ENCODE measurements at places on chromosomes 2 and 18.
A peak's percentile ranks its signal among the peaks of the same experiment; 100 is the strongest.

DNA sequence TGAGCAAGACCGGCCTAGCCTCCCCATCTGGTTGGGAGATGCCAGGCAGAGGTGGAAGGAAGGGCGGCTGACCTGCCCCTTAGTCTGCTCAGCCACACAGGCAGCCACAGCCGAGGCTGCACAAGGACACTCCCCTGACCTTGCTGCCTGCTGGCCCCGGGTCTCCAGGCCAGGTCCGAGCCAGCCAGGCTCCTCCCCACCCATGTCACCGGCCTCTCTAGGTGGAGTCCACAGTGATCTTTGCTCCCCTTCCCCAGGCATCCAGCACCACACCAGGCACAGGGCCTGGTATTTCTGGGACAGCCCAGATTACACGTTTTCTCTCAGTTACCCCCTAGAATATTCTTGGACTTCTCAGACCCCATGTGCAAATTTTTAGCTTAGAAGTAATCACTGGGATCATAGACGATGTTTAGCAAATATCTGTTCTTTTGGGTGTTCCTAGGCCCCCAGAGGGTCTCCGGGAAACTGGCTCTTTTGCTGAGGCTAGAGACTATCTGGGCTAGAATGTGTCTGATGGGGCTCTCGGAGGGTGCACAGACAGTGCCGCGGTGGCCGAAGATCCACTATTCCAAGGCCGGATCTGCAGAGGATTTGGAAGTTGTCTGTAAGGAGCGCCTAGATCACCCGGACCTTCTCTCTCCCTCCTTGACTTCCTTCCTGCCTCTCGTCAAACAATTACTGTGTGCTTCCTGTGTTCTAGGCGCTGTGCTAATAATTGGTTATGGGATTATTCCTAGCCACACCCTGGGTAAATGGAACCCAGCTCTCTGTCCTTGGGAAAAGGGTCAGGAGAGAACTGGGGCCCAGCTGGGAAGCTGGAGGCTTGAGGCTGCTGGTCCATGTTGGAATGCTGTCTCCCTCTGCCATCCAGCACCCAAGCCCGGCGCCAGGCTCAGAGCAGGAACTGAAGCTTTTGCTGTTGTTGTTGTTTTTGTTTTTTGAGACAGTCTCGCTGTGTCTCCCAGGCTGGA lies 46.9 kb downstream of the ODC1 start:
- no peak for DNase-seq

DNA sequence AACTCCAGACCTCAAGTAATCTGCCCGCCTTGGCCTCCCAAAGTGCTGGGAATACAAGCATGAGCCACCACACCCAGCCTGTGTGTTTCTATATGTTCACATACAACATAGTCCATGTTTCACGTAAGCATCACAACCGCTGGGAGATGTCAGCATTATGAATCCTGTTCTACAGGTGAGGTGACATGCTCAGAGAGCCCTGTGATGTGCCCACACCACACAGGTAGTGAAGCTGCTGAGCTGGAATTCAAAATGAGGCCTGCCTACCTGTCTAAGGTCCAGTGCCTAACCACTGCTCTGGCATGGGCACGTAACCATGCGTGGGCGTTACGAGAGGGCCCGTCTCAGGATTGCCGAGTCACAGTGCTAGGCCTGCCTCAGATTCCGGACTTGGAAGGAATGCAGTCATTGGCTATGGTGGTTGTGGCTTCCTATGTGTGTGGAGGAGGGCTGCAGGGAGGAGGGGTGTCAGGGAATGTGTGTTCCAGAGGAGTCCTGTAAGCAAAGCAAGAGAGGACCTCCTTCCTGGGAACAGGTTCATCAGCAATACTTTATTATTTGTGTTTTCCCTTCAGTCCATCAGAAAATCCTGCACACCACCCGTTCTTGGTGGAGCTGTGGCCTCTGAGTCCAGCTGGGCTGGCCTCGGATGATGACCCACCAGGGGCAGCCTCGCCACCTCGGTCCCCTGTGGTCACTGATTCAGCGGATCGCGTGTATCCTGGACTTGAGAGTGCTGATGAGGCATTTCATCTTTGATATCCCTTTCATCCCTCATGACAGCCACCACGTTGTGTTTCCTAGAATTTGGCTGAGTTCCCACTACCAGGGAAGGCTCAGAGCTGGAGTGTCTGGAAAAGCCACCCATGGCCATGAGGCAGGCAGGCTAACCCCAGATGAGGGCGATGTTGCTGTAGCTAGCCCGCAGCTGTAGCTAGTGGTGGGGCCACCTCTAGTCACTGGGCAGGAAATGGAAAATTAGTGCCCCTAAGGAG lies 31.1 kb downstream of the HK2 start:
- DNase-seq: peak; percentile 75

DNA sequence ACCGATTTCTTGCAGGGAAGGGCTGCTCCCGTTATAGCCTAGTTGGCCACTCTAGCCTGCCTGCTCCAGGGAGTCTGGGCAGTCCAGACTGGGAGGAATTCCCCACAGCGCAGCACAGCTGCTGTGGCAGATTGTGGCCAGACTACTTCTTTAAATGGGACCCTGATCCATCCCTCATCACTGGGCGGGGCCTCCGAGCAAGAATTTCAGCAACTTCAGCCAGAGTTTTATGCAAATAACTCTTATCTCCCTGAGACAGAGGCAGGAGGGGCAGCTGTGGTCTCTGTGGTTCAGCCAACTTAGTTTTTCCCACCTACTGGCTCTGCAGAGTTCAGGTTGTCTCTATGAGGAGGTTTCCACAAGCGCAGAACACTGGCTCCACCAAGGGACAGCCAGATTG lies 1583.2 kb downstream of the SUCLG1 start:
- DNase-seq: no peak

DNA sequence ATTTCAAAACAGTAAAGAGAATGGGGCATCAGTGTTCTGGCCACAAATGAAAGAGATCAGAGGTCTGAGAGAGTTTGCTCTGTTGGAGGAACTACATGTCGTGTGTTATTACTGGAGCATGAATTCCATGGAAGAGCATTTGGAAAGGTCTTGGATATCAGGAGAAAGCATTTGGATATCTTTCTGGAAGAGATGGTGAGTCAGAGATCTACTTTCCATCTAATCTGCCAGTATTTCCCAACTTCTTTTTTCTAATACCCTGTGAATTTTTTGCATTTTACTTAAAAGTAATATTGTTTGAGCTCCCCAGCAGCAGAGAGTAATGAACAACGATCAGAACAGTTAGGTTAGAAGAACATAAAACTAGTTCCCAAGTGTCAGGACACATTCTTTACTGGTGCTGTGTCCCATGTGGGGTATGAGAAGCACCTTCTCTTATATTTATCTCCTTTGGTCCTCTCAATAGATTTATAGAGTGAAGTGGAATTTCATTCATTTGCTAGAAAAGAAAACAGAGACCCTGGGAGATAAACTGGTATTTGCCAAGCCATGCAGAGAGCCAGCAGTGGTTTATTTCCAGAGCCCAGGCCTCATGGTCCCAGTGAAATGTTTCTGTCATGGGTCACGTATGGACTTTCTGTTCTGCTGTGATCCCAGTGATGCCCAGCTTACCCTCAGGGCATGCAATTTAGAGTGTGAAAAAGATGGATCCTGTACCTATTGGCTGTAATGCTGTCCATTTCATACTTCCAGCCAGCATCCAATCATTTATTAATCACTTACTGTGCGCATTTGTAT lies 130.8 kb upstream of the NT5C1B start:
- peak; percentile 21 for DNase-seq

DNA sequence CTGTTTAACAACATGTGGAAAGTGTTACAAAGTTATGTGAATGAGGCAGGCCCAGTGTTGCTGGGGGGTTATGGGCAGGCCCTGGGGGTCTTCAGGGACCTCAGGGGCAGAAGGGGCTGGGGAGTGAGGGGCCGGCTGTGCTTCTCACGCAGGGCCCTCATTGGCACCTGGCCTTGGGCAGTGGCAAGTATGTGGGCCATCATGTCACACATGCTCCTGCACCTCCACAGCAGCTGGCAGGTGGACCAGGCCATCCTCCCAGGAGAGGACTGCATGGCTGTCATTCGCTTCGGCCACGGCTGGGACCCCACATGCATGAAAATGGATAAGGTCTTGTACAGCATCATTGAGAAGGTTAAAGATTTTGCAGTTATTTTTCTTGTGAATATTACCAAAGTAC lies 47.4 kb downstream of the ZNF385B start:
- DNase-seq: peak; percentile 1

- no peak for DNase-seq
Measured at GRCh38 chr2:219713110-219713509, 85.7 kb downstream of the SLC4A3 start.

GRCh38 chr2:46451131-46451711 lies 28.1 kb upstream of the TMEM247 start:
- peak; percentile 70 for DNase-seq

DNA sequence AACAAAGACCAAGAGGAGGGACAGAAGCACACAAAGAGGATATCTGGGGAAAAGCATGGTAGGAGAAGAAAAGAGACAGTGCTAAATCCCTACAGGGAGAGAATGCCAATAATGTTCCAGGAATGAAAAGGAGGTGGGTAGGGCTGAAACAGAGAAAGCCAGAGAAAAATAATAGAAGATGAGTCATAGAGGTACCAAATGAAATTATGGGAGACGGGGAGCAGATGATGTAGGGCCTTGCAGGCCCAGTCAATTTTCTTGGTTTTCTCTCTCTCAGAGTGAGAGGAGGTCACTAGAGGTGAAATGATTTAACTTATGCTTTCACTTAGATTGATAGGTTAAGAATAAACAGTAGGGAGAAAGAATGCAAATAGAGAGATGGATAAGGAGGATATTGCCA lies 61.5 kb downstream of the RPRM start:
- no peak for DNase-seq

DNA sequence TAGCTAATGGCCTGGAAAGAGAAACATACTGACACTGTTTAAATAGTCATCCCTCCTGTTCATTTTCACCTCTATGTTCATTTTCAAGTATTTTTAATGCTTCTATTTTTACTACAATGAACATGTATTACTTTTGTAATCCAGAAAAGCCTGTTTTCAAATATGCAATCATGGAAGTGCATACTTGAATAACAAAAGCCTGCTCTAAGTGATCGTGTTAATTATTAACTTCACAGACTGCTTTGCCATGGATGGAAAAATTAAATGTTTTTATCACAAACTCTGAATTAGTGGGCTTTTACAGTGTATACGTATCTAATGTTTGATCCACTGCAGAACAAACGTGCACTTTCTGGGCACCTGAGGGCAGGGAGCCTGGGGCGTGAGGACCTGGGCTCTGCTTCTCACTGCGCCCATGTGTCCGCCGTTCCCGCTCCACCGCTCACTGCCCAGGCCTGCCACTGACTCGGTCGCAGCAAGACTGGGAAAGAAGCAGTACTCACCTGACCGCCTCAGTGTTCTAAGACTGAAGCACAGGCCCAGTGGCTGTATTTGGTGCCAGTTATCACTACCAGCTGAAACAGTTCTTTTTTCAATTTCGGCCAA lies 80.6 kb downstream of the UXS1 start:
- DNase-seq: no peak

- no peak for DNase-seq
Measured at GRCh38 chr2:156099382-156099781, 233.1 kb downstream of the NR4A2 start.

DNA sequence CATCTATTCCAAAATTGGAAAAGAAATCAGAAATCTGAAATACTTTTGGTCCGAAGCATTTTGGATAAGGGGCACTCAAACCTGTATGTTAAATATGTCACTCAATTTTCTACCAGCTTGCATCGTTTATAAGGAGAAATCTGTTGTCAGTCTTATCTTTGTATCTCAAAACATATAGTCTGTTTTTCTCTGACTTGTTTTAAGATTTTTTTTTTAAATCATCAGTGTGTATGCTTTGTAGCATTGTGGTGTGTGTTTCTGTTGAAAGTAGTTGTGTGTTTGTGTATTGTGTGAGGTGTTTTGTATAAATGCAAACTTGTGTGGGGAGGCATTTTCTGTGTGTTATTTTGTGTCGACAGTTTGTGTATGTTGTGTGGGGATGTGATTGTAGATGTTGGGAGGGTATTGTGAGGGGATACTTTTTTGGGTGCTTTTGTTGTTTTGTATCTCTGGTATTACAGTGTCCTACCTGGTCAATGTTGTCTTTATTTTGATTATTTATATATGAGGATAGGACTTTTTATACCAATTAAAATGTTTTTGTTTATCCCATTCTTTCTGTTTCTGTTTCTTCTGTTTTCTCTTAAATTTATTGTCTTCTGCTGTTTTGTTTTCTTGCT lies 30.9 kb downstream of the SMCHD1 start:
- DNase-seq: no peak

DNA sequence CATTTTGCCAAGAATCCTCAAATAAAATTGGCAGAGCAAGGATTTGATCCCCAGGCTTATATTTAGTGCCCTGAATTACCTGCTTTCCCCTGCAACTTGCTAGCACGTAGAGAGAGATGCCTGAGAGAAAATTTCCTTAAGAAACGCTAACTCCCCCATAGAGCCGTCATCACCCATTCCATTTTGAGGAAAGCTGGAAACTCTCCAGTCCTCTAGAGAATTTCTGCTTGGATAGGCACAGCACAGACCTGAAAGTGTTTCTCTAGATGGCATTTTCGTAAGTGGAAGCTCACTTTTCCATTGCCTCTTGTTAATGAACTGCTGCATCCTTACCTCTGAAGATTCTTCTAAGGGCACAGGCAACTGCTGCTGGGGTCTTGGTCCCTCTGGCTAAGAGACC lies 277.8 kb upstream of the SIX2 start:
- no peak for DNase-seq

DNA sequence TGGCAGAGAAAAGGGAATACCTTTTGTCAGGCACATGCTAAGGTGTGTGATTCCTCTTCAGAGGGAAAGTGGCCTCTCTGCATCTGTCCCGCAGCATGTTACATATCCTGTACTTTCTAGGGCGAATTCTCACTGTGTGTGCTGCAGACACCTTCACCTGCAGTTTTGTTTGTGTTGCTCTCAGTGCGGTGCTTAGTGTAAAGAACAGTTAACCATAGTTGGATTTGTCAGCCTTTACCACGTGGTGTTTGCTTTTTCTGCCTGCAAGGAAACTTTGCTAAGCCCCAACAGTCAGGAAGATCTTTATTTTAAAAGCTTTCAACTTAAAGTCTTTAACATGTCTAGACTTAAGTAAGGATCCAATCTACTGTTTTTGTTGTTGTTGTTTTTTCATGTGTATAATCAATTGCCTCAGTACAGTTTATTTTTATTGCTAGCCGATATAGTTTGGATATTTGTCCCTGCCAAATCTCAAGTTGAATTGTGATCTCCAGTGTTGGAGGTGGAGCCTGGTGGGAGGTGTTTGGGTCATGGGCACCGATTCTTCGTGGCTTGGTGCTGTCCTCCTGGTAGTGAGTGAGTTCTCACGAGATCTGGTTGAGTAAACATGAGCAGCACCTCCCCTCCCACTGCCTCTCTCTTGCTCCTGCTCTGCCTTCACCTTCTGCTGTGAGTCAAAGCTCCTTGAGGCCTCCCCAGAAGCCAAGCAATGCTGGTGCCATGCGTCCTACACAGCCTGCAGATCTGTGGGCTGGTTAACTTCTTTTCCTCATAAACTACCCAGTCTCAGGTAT lies 90.6 kb downstream of the SNTG2 start:
- no peak for DNase-seq

- DNase-seq: no peak
Measured at GRCh38 chr2:214232271-214232670, 178.6 kb upstream of the VWC2L start.

- DNase-seq: no peak
Measured at GRCh38 chr2:149595056-149595963, 7.7 kb upstream of the MMADHC start.

GRCh38 chr2:3624059-3624794 lies 29.3 kb downstream of the COLEC11 start:
- DNase-seq: no peak

Data from MG63 (cell line).